ENCODE measurements at places on chromosomes 16 and 17.

DNA sequence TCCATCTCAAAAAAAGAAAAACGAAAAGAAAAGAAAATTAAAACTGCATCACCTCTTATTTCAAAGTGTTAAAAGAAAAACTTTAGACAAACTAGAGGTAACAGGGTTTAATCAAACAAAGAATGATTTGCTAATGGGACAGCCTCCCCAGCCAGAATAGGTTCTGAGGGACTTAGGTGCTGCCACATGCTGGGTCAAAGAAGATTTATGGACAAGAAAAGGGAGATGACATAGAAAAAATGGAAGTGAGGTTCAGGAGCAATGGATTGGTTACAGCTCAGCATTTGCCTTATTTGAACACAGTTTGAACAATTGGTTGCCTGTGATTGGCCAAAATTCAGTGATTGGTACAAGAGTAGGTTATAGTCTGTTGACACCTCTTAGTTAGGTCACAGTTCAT, 21.1 kb downstream of the TMC5 start:
- DNase-seq, result no peak

- no peak for DNase-seq
Measured at GRCh38 chr17:43961954-43962353, 8.2 kb upstream of the PYY start.

GRCh38 chr17:80750263-80750662, 205.6 kb downstream of the RPTOR start:
- DNase-seq, result no peak

DNA sequence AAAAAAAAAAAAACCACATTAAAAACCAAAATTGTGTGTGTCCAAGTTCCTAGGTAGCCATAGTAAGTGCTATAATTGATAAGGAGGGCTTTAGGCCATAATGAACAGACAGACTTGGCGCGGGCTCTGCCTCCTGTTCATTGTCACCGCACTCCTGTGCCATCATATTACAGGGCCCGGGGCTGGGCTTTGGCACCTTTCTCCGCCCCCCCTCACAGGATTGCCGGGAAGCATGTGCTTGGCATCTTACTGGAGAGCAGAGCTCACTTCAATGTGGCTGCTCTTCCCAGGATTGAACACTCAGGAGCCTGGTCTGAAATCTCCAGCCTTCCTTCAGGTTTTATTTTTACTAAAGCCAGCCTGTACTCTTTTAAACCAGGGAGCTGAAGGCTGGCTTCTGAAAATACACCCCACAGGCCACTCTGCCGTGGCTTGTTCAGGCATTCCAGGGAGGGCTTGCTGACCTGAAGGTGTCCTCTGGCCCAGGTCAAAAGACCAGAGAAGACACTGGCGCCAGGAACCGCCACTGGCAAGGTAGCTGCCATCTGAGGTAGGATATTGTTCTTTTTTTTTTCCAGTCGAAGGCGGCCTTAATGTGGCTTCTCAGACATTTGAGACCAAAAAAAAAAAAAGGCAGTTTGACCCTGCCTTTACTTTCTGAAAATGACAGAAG, 39.3 kb downstream of the DHRS7B start:
- DNase-seq, result no peak

DNA sequence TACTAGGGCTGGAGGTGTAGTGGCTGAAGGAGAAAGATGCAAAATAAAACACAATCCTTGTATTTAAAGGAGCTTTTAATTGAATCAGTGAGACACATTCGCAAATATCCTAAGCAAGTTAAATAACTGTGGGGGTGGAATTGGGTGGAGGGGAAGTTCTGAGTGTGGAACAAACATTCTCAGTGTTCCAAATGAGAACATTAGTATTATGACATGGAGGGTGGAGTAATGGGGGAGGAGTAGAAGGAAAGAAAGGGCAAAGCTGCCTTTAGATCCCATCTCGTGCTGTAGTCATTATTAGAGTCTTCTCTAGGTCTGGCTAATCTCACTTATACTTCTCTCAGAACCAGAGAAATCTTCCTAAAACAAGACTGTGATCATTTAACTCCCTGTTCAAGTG, 169.7 kb downstream of the ANKFN1 start:
- DNase-seq, result no peak

DNA sequence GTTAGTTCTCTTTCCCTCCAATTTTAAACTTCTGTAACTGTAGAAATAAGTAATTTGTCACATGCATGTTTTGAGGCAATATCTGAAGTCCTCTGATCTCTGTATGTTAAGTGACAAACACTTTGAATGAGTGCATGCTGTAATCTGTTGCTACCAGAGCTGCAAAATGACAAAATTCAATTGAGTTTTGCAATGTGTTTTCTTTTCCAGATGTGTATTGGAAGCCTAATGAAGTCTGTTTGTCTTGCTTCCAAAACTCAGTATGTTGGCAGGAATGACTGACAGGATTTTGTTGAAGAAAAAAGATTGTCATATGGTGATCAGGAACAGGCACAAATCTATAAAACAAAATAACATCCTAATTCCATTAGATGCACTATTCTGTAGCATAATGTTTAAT, 561.6 kb upstream of the CDH8 start:
- no peak for DNase-seq

DNA sequence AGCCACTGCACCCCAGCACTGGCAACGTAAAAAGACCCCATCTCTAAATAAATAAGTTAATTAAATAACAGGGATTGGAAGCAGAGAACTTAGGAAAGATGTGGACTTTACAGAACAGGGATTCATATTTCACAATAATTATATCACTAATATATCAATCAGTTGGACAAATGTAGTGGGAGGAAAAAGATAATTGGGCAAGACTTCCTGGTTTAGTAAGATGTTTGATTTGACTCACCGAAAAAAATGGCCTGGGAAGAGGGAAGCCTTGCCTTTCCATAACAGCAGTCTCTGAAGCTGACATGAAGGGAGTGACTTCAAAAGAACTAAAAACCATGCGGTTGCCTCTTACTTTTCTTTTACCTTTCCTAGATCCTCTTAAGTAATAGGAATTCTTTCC, 15.2 kb upstream of the C17orf78 start:
- DNase-seq, result no peak

GRCh38 chr17:66405836-66406677, 103.6 kb downstream of the PRKCA start:
- DNase-seq, result no peak

GRCh38 chr16:13864689-13865088, 55.3 kb upstream of the ERCC4 start:
- DNase-seq, result no peak

DNA sequence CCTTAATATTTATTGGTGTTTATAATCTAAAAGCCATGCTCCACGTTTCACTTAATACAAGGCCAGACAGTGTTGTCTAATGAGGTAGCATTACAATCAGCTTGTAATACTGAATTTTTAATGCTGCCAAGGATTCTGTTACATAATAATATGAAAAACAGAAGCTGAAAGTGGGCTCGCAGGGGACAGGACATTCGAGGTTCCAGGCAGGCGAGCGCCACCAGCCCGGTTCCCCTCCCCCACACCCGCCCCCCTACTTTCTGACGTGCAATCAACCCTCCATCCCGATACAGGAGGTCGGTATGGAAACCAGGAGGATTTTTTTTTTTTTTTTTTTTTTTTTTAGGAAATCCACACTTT, 6.2 kb upstream of the ZFHX3 start:
- no peak for DNase-seq

DNA sequence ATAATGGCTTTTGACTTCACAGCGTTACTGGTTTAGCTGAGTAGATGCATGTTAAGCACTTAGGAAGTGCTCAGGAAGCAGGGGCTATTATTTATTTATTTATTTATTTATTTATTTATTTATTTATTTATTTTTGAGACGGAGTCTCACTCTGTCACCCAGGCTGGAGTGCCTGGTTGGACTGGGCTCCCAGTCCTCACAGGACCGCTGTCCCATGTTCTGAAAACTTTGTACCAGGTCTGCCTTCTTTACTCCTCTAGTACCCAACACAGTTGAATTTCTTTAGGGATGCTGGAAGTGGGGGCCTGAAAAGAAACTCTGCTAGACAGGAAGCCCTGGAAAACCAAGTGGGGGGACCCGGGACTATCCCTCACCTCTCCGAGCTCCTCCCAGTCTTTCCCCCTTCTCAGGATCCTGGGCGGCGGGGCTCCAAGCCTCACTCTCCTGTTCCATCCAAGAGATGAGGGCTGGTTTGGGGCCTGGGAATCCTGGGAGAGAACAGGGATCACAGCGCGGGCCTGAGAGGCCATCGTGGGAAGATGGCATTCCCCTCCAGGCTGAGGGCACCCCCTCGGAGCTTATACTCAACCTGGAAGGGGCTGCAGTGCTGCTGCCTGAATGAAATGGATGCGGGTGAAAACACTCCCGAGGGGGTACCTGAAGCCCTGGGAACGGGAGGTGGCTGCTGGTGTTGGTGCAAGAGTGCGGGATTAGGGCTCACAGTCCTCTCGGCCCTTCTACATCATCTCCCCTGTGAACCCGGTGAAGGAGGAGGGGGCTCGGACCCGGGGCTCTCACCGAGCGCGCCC, 674 bp downstream of the ZNF688 start:
- no peak for DNase-seq

GRCh38 chr17:82021107-82021899, 1.4 kb downstream of the CENPX start:
- DNase-seq, result peak; percentile 58

GRCh38 chr17:29358416-29358815, 31.7 kb upstream of the TAOK1 start:
- DNase-seq, result no peak

DNA sequence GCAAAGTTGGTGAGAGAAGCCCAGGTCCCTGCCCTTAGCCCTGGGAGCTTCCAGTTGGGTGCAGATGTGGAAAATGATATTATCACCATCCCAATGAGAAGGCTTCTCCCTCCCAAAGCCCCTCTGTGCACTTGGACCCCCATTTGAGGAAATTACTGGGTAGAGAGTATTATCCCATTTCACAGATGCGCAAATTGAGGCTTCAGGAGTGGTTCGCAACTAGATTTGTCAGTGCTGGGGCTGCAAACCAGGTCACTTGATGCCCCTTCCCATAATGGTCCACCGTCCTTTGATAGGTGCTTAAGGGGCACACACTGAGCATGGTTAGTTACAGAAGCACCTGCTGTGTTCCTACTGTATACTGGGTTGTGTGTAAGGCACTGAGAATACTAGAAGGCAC, 14.3 kb upstream of the FOXN1 start:
- no peak for DNase-seq

- DNase-seq, result no peak
Measured at GRCh38 chr17:58250344-58251011, 12.1 kb downstream of the LPO start.

DNA sequence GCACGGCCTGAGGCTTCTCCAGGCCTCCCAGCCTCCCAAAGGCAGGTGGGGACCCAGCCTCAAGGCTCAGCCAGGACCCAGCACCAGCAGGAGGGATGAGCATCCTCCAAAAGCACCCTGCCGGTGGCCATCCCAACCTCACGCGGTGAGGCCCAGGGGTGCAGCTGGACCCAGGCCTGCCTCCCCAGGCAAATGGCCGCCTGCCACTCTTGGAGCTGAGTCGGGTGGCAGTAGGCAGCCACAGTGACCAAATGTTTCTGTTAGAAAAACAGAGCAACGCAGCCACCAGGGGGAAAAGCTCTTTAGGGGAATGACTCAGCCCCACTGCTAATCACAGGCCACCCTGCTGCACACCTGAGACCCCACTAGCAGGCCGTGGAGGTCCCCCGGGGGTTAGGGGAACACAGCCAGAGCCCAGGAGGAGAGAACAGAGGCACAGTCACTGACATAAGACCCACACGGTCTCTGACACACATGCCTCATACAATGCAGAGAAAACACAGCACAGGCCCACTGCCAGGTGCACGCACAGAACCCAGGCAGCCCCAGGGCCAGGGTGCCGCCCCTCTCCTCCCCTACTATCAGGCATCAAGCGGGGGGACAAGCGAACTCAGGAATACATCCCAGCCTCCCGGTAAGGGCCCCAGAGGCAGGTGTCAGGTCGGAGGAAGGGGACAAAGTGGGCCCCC, 12.4 kb downstream of the BCAR1 start:
- DNase-seq, result no peak

- DNase-seq, result no peak
Measured at GRCh38 chr17:72619976-72620650, 472.4 kb downstream of the SLC39A11 start.

DNA sequence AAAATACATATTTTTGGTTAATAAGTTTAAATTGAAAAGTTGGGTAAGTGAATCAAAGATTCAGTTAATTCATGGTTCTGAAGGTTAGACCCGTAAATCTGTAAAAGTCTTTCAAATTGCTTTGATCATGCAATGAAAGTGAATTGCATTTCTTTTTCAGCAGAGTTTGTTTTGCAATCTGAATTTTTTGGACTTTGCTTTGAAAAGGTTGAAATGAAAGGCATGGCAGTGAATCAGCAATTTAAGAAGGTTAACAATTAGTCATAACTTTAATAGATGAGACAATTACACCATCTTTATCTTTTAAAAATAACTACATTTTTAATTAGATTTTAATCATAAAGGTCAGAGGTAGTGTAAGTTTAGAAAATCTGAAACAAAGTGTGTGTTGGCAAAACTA, 310.9 kb upstream of the KCNJ16 start:
- DNase-seq, result no peak

DNA sequence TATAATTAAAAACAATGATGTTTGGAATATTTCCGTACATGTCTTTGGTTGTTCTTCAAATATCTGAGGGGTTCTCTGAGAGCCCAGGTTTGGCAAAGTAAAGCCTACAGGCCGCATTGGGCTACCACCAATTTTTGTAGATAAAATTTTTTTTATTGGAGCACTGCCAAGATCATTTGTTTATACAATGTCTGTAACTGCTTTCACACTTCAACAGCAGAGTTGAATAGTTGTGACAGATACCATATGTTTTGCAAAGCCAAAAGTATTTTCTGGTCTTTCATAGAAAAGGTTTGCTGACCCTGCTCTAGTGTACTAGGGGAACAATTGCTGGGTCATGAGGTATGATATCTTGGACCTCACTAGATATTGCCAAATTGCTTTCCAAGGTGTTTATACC, 10.5 kb downstream of the PPM1D start:
- no peak for DNase-seq

- no peak for DNase-seq
Measured at GRCh38 chr16:70569752-70570151, 46.1 kb downstream of the SF3B3 start.

- DNase-seq, result no peak
Measured at GRCh38 chr16:63530208-63530607, 1494.0 kb upstream of the CDH8 start.

GRCh38 chr17:16460796-16461605, 31.0 kb downstream of the LRRC75A start:
- DNase-seq, result no peak

DNA sequence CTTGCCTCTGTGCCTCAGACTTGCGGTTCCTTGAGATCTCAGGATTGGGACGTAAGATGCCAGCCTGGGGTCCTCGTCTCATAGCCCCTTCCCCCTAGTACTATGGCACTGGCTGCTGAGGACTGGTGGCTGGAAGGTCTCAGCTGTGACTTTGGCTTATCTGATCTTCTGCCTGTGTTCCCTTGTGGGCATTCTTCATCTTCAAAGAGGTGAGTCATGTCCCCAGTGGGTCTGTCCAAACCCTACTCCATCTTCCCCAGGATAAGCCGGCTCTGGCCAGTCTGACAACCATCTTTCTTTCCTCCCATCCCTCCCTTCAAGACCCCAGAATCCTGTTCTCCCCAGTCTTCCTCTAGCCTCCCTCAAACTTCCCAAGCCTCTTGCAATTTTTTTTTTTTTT, 3.6 kb downstream of the CD19 start:
- DNase-seq, result no peak
